ENCODE measurements at places on chromosomes 13 and 19.

- no peak for DNase-seq
Observed at GRCh38 chr19:35907377-35907745, 734 bp downstream of the TYROBP start.

- no peak for DNase-seq
Observed at GRCh38 chr13:111298214-111298975, 22.0 kb upstream of the TEX29 start.

GRCh38 chr13:51956717-51957116 is 54.5 kb downstream of the ATP7B start:
- no peak for DNase-seq

- DNase-seq, result no peak
Observed at GRCh38 chr19:12111176-12111575, 29.0 kb downstream of the ZNF20 start.

DNA sequence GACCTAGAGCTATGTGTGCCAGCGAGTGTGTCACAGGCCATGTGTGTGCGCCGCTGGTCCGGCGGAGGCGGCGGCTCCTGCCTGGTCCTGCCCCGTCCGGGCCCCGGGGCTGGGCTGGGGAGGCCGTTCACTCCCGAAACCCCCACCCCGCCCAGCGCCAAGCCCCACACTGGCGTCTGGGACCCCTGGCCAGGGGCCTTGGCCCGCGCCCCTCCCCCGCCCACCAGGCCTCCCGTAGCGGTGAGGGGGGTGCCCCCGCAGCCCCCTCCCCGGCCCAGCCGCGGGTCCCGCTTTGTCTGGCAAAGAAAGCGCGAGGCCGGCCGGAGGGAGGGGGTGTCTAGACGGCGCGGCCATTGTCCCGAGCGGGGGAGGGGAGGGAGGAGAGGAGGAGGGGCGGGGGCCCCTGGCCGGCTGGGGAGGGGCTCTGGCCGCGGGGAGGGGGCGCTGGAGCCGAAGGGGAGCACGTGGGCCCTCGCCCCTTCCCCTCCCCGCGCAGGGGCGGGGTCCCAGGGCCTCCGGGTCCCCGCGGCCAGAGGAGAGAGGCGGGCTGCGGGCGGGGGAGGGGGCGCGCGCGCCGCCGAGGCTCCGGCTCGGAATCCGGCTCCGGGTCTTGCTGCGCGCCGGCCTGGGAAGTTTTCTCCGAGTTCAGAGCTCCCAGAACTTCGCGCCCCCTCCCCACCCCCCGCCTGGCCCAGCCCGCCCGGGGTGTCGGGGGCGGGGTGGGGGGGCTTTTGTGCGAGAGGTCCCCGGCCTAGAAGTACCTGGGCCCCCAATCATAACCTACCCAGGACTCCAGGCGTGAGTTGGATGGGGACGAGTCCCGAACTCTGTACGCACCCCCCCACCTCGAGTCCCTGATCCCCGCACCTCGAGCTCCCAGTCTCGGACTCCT is 888 bp downstream of the NOTCH3 start:
- no peak for DNase-seq

DNA sequence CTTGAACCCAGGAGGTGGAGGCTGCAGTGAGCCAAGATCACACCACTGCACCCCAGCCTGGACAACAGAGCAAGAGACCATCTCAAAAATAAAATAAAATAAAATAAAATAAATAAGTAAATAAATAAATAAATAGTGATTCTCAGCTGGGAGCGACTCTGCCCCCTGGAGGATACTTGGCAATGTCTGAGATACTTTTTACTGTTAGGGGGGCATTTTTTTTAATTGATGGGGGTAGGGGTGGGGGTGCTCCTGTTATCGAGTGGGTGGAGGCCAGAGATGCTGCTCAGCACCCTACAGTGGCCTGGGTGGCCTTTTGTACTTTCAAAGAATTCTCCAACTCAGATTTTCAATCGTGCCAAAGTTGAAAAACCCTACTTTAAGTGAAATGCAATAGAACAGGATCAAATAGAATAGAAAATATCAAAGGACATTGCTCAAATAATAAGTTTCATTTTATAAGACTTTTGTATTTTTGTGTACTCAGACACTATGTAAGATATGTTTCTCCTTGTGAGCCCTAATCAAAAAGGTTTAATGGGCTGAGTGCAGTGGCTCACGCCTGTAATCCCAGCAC is 7.1 kb upstream of the CLPP start:
- no peak for DNase-seq

DNA sequence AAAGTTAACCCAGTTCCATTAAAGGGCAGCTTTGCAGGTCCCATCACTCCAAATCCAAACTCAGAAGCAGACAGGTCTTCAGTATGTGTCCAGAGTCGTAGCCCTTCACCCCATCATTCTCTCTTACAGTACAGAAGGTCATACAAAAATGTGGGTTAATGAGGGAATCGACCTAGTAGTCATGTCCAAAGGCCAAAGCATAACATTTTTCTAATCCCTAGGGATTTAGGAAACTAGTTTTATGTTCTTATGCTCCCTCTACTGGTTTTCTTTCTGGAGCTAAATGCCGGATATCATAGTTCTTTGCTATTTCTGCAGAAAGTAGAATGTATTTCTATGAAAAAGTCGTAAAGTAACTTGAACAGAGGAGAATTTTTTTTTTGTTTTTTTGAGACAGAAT is 72.2 kb downstream of the DHRS12 start:
- no peak for DNase-seq

- DNase-seq, result no peak
Observed at GRCh38 chr13:114095486-114095885, 36.9 kb downstream of the RASA3 start.

GRCh38 chr13:93304868-93305613 is 78.4 kb downstream of the GPC6 start:
- DNase-seq, result no peak

GRCh38 chr19:41322451-41322850 is 12.5 kb downstream of the CCDC97 start:
- no peak for DNase-seq

GRCh38 chr19:426725-427445 is 17.9 kb upstream of the C2CD4C start:
- no peak for DNase-seq

GRCh38 chr13:110291286-110291685 is 15.7 kb downstream of the COL4A1 start:
- no peak for DNase-seq

DNA sequence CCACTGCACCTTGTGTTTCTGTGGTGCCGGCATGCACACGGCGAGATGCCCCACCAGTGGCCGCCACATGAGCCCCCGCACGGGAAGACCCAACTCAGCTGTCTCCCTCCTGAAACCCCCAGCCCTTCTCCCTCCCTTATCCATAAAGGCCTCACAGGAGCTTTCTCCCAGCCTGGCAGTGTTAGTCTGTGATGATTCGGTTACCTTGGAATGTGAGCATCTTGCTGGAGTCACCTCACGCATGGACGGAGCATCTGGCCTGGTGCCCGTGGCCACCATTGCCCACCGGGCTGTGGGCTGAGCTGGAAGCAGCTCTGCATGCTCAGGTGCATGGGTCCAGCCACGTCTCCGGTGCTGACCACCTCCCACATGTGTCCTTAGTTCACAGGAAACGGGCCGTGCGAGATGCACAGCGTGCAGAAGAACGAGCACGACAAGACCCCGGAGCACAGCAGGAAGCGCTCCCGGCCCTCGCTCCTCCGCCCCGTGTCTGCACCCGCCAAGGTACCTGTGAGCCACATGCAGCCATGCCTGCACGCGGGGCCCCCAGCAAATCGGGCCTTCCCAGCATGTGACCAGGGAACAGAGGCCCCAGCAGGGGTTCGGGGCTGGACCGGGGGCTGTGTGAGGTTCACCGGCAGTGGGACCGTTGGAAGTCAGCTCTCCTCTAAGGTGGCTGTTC is 22.0 kb downstream of the SIN3B start:
- no peak for DNase-seq

- DNase-seq, result no peak
Observed at GRCh38 chr13:97548138-97548537, 114.2 kb downstream of the RAP2A start.

DNA sequence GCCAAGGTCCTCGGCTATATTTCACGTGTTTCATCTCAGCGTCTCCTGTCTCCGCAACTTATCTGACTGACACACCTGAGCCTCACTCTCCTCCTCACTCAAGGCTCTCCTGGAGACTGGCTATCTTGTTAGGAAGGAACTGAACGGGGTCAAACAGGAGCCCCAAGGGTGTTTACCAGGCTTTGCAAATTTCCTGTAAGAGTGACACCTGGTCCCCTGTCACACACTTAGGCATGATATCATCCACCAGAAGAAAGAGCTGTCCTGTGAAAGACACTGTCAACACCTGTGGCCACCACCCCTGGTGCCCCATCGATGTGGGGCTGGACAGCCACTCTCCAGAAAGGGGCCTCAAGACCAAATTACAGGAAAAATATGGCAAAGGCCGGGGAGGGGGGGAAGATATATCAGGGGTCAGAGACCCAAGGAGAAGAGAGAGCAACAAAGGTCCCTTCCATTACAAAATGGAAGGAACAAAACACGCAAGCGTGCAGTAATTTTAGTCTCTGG is 2.9 kb downstream of the CD70 start:
- DNase-seq, result no peak

- no peak for DNase-seq
Observed at GRCh38 chr13:32134241-32135055, 102.9 kb downstream of the FRY start.

GRCh38 chr19:7692417-7693088 is 9.4 kb downstream of the FCER2 start:
- DNase-seq, result no peak

DNA sequence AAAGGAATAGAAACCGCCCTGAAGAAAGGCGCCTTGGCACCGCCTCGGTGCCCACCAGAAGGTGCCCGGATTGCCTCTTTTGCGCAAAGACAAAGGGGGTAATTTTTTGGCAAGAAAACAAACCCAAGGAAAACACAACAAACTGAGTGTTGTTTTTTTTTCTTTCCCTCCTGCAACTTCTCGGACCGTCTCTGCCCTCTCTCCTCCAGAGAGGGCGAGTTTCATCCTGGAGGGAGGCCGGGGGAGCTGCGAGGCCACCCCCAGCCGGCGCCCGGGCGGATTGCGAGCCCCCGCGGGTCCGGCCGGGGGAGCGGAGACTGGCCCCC is 2.3 kb downstream of the ZNF536 start:
- DNase-seq, result no peak

GRCh38 chr13:45447050-45447661 is 17.6 kb upstream of the COG3 start:
- DNase-seq, result no peak

GRCh38 chr13:86486582-86486981 is 687.4 kb upstream of the SLITRK6 start:
- DNase-seq, result no peak

- DNase-seq, result no peak
Observed at GRCh38 chr19:12946731-12947496, 1.3 kb downstream of the RAD23A start.

- peak; percentile 27 for DNase-seq
Observed at GRCh38 chr19:40398417-40399131, 8.6 kb upstream of the HIPK4 start.

DNA sequence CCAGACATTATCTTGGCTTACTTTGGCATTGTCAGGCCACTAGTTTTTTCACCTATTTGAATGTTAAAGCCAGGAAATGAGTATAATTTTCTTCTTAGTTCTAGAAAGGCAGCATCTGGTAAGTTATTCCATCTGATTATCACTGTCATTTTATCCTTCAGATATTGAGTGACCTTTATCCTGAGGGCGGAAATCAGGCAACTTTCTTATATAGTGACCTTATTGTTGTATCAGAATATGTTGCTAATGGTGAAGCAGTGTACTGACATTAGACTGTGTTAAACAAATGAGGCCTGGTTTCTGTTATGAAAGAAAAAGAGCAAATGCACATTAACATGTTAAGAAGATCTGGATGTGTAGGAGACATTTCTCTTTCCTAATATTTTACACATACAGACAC is 5.4 kb upstream of the NDFIP2 start:
- no peak for DNase-seq

DNA sequence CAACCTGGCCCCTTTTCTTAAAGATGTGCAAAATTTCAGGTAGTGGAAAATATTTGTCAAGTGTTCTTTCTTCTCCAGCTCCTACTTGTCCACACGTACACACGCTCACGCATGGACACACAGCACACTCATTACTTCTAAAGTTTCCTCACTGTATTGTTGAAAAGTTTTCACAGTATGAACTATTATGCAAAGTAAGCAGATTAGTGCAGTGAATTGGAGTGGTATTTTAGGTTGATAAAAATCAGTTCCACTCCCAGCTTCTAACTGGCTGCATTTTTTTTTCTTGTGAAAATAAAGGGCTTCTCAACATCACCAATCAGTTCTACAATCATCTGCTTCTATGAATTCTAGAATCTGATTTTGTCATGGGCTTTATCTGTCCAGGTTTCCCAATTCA is 264.5 kb downstream of the DCT start:
- no peak for DNase-seq

DNA sequence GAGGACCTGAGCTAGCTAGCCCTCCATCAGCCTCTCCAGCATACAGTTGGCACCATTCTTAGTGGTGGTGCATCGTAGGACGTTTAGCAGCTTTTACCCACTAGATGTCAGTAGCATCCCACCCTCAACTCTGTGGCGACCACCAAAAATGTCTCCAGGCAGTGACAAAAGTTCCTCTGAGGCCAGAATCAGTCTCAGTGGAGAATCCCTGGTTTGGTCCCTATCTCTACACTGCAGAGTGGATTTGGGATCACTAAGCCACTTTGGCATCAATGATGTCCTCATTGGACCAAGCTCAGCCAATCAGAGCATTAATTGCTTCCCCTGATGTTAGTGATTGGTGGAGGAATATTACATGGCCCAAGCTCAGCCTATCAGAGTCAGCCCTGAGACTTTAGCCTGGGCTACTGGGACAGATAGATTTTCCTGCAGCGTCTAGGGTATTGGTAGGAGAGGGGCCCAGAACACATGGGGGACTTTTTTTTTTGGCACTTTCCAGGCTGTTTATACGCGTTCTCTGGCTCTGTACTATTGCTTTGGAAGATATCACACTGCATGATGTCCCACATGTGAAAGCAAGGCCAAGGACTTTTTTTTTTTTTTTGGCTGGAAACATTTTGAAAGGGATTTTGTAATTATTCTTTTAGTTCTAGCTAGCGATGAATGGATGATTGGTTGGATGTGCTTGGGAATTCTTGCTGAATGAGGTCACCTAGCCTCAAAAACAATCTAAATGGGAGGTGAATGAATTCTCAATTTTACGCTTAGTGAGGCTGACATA is 7.0 kb downstream of the TMEM221 start:
- no peak for DNase-seq

GRCh38 chr13:32031815-32032370 is 319 bp downstream of the FRY start:
- DNase-seq, result no peak

DNA sequence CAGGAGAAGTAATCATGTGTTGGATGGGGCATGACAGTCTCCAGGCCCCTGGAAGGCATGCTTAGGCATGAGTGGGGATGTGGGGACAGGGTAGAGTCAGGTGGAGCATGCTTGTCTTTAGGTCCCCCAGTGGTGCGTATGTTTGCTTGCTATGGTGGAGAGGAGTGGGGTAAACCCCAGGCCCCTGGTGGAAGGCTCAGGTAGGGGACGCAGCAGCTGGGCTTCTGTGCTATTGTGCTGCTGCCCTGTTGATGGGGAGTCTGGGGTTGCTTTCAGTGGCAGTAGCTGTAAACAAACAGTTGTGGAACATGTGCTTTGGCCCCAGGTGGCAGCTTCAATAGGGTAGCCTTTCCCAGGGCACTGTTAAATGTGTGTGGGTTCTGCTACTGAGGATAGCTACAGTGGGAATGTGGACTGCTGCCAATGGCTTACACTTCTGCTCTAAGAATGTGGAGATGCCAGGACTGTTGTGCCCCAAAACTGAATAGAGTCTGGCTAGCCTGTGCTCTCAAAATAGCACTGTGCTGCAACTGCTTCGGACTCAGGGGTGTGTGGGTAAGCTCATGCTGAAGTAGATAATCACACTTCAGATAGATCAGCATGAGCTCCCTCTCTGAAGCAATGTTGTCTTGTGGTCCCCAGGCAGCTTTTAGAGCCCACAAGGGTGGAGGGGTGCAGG is 1257.3 kb downstream of the DIAPH3 start:
- DNase-seq, result no peak

Measured in stimulated activated CD8-positive, alpha-beta memory T cell treated with anti-CD3 and anti-CD28 coated beads, Interleukin-4, amount 100 ng/mL, for 1 hour (primary cell).